ENCODE measurements at places on chromosomes 3 and 15.
A peak's percentile ranks its signal among the peaks of the same experiment; 100 is the strongest.

DNA sequence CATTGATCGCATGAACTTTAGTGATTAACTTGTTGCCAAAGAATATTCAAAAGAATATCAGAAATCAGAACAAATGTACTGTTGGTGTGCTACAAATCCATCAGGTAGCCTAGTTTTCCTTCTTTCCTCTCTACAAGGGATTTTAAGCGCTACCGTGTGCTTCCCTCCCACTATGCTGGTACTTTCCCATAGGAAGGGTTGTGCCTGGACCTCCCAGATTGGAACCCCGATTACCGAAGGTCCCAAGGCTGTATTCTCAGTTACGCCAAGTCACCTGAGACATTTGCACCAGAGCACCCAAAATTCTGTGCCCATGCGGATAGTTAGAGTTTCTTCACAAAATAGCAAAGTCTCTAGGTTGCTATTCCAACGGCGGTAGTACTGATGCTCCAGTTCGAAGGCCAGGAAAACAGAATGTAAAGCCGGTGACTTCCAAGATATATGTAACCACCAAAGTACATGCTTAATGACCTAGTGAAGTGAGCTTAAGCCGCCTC lies 23.4 kb upstream of the GATM start:
- no peak for DNase-seq

DNA sequence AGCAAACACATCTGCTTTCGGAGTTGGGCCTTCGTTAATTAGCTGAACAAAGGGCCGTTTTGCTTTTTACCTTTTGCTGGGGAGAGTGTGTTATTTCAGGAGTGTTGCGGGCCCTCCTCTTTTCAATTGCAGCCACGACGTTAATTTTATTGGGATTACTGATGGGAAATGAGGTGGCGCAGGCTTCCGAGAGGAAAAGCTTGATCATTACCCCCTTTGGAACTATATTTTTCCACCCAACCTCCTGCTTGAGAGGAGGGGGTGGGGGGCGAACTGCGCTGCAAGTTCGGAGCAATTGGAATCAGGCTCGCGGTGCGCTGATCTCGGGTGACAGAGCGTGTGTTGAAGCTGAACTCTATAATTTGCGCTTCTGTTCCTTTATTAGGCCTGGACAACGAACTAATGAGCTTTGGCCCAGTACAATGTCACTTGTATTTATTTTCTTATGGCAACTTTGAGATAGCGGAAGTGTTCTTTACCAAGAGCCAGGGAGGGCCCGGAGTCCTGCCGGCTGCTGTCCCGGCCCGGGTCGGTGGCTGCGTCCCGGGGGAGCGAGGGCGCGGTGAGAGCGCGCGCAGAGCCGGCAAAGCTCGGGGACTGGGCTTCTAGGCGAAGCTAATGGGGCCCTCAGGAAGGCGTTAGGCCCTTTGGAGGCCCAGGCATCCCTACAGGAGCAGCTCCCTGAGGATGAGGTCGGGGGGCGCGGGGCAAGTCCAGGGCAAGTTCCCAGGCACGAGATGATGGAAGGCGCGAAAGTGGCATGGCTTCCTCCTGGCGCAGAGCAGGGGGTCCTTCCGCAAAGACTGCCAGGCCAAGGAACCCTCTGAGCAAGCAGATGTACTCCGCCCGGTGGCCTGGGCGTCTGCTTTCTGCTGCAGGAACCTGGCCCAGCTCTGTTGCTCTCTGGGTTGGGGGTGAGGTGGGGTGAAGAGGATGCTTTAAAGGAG lies 12.9 kb downstream of the NR2F2 start:
- no peak for DNase-seq

DNA sequence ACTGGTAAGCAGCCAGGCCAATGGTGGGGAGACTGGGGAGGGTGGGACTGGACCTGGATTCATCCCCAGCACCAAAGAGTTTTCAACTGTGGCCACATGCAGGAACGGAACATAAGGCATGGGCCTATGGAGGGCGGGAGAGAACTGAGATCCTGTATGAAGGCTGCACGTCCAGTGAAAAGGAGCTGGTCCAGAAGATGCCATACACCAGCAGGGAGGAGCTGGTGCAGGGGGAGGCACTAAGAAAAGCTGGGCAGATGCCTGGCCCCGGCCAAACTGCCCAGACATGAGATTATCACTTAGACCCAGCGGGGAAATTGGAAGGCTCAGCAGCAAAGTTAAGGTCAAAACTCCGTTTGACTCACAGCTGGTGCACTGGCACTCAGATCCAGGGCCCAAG lies 58.1 kb upstream of the MCF2L2 start:
- DNase-seq, result no peak

DNA sequence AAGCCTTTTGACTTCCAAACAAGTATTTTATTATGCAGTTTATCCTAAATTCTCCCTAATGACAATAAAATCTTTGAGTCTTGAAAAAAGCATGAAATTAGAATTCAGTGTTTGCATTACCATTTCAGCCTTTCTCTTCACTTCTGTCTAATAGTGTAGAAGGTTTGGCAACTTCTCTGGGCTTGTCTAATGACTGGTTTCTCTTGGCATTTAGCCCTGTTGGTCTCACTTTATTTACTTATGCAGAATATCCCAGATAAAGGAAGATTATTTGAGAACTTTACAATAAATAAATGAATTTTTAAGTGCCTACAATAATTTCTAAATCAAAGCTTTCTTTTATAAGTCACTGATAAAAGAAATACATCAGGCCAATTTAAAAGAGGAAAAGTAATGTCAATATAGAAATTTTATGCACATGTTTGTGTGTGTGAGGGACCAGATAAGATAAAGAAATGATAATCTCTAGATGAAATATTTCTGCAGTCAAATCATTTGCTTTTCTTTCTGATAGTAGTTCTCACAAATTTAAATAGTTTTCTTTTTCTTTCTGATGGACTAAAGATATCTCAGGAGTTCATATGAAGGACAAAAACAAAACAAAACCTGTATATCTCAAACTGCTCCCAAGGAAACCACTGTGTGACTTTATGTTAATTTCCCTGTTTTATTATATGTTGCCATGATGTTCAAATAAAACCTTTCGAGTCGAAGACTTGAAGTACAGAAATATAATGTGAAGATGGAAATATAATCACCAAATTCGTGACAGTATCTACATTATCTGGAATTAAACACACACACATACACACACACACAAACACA lies 533.1 kb upstream of the CBLB start:
- no peak for DNase-seq

GRCh38 chr15:89760303-89761008 lies 9.4 kb upstream of the MESP1 start:
- peak; percentile 53 for DNase-seq

GRCh38 chr3:77859156-77859555 lies 819.3 kb downstream of the ROBO2 start:
- DNase-seq, result no peak

DNA sequence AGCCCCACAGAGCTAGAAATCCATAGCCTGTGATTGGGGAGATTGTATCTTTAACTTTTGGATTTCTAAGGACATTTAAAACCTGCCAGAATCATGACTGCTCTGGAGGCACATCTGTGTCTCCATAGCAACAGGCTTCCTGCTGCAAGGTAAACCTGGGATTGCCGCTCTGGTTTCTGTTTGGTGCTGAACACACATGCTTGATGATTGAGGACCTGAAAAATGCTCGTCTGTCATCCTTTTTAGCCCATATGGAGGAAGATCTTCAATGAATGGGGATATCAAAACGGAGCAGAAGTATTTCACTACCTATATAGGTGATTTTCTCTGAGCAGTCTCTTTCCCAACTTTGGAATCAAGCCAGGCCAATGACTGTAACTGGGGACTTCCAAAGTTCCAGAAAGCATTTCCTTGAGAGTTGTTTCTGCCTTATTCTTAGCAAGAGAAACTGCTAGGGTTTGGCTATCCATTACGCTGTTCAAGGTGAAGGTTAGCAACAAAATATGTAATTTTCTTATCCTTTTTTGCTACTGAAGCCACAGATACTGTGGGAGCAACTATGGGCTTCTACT lies 96.5 kb upstream of the TNIK start:
- no peak for DNase-seq

DNA sequence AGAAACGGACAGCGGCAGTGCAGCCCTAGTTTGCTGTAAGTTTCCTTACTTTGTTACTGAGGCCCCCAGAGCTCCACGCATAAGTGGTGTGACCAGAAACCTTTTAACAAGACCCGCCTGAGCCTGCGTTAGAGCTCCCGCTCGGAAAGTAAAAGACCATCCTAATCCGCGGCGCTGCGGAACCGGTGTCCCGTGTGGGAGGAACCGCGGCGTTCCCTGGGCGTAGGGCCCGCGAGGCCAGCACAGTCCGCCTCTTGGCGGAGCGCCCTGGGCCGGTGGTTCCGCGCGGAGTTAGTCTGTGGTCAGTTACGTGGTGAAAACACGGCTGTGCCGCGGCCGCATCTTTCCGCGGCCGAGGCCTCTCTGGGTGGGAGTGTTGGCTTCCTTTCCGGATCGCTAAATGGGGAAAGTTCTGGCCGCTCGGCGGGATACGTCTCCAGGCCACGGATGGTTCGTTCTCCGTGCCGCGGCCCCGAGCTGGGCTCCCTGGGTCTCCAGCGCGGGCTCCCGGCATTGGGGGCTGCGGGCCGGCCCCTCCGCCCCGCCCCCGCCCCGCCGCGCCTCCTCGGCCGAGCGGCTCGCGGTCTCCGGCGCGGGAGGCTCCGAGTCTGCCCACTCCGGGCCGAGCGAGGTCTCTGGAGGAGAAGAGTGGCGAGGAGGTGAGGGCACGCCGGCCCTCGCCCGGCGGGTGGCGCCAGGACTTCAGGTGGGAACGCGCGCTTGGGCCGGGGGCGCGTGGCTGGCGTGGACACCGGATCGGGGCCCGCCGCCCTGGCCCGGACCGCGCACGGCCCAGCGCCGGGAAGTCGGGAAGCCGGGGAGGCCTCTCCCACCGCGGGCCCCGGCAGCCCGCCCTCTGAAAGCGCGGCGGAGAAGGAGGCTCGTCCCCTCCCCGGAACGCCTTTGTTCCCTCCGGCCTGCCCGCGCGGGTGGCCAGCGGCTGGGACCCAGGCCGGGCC lies 754 bp downstream of the B3GNT5 start:
- peak; percentile 11 for DNase-seq

DNA sequence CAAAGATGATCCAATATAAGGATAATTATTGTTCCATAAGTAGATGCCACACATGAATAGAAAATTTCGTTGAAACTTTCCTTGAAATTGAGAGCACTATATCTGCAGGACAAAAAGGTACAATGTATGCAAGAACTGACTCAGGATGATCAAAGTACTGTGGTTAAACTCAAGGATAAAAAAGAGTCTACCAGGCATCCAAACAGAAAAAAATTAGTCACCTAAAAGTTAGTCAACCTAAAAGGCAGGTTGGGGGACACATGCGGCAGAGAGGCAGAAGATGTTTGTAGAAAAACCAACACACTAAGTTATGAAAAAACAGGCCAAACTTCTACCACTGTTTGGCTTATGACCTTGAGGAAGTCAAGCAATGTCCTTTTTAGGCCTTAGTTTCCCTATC lies 68.7 kb downstream of the GSK3B start:
- no peak for DNase-seq

DNA sequence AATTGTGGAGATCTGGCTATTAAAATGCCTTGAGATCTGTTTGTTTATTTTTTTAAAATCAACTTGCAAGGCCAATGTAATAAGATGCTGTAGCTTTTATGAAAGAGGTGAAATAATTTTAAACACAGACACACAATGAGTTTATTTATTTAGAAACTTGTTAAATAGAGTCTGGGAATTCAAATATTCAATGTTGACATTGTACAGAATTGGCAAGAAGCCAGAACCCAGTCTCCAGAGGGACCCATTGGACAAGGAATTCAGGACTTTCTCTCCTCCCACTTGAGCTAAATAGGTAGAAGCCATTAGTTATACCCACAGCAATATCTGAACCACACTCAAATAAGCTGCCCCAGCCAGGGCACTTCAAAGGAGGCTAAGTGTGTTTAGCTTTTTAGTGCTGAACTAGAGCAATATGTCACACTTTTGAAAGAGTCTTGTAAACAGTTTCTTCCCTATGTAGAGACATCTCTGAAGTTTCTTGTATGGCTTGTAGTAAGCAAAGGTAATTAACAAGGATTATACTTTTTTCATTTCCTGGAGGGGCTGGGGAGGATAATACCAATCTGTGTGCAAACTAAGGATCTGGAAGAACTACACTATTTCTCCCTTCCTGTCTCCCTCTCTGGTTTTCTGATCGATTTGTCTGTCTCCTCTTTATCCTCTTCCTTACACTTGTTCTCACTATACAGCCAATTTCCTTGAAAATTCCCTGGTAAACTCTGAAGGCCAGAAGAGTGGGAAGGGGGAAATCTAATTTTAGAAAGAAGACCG lies 6.0 kb downstream of the MECOM start:
- no peak for DNase-seq

- no peak for DNase-seq
These were observed 106.7 kb upstream of the THRB start for GRCh38 chr3:24601066-24601939.
